ENCODE measurements at places on chromosomes 6 and 20. TPM values are rescaled to one million over a fixed set of nuclear protein-coding genes. Genes with fewer than 3 reads are reported as not detected.

The NMBR gene
- under 0.01 TPM for total RNA-seq

The OR12D1 gene
- not detected for total RNA-seq

The TRAPPC3L gene
- total RNA-seq, result 0.33 TPM

The OLIG3 gene
- total RNA-seq, result not detected

The CALHM4 gene
- 0.33 TPM for total RNA-seq

The IMPG1 gene
- total RNA-seq, result 0.29 TPM

The WFDC12 gene
- not detected for total RNA-seq

The EYS gene
- 3.2 TPM for total RNA-seq

The ZNF334 gene
- total RNA-seq, result under 0.01 TPM

The PHACTR3 gene
- 0.57 TPM for total RNA-seq

The BNIP5 gene
- total RNA-seq, result not detected

The LY6G6F gene
- not detected for total RNA-seq

The SGK2 gene
- not detected for total RNA-seq

The LTB gene
- 3.9 TPM for total RNA-seq

The MCHR2 gene
- total RNA-seq, result not detected

The SMIM28 gene
- total RNA-seq, result not detected

The SOX18 gene
- total RNA-seq, result 52.4 TPM

The DLK2 gene
- total RNA-seq, result not detected

The HLA-DQB1 gene
- total RNA-seq, result not detected

The HCRTR2 gene
- total RNA-seq, result not detected

The NCOA3 gene
- total RNA-seq, result 42.2 TPM

The STK4 gene
- total RNA-seq, result 24.5 TPM

The KLHDC3 gene
- 137 TPM for total RNA-seq

The AGPAT4 gene
- 11.0 TPM for total RNA-seq

The ASCC3 gene
- total RNA-seq, result 105 TPM

Measured in vein endothelial cell (primary cell).